Foreskin fibroblast (primary cell): ENCODE measurements at places on chromosomes 3 and 15.
A peak's percentile ranks its signal among the peaks of the same experiment; 100 is the strongest.

DNA sequence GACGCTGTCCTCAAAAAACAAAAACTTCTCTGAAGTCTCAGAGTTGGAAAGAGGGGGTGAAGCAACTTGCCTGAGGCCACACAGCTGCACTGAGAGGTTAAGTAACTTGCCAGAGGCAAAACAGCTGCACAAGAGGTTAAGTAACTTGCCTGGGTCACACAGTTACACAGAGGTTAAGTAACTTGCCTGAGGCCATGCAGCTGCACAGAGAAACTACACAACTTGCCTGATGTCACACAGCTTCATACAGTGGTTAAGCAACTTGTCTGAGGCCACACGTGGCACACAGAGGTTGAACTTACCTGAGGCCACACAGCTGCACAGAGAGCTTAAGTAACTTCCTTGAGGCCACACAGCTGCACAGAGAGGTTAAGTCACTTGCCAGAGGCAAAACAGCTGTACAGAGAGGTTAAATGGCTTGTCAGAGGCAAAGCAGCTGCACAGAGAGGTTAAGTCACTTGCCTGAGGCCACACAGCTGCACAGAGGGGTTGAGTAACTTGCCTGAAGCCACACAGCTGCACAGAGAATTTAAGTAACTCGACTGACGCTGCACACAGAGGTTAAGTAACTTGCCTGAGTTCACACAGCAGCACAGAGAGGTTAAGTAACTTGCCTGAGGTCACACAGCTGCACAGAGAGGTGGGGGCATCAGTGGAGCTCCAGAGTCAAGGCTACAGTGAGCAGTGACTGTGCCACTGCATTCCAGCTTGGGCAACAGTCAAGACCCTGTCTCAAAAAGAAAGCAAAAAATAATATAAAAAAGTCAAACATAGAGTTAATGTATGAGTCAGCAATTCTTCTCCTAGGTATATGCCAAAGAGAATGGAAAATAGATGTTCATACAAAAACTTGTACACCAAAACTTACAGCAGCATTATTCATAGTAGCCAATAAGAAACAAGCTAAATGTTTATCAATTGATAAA is 12.0 kb upstream of the ACAD9 start:
- peak; percentile 23 for DNase-seq

GRCh38 chr3:2656806-2657777 is 453.1 kb downstream of the IL5RA start:
- no peak for DNase-seq

- no peak for DNase-seq
These were observed 313.6 kb upstream of the TLE3 start for GRCh38 chr15:70411143-70411863.

DNA sequence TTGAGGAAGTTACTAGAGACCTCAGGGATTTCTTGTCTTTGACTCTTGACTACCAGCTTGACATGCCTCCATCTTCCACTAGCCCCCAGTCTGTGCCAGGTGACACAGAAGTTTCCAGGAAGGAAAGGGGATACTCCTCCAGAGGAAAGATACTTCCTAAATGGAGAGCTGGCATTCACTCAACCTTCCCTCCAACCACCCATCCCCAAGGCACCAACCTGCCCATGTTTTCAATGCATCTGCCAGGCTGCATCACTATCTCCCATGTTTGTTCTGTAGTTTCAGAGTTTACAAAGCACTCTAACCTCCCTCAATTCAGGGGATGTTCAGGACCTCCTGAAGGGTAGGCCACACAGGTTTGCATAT is 198.4 kb upstream of the LPP start:
- DNase-seq: no peak

DNA sequence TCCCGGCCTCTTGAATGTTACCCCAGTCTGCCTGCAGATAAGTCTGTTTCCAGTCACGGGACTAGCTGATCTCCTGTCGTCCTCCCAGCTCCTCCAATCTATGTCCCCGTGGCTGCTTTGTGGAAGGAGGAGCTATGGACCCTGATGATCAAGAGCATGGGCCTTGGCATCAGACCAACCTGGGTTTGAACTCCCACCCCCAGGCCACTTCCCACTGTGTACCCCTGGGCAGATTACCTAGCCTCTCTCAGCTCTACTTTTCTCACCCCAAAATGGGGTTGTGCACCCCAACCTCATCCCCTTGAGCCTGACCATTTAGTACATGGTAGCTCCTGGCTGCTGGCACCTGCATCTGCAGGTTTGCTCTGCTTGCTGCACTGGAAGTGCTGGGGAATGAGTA is 55.8 kb downstream of the GASK1A start:
- DNase-seq: no peak
